ENCODE measurements at places on chromosomes 7 and 10. TPM values are rescaled to one million over a fixed set of nuclear protein-coding genes. Genes with fewer than 3 reads are reported as not detected.

OGDH gene
- 186 TPM for total RNA-seq

GIMAP2 gene
- 8.1 TPM for total RNA-seq

CFAP69 gene
- 7.2 TPM for total RNA-seq

PPP1R17 gene
- not detected for total RNA-seq

CC2D2B gene
- total RNA-seq, result 1.7 TPM

ANKRD1 gene
- not detected for total RNA-seq

EPHB6 gene
- total RNA-seq, result 8.7 TPM

FAM13C gene
- 4.2 TPM for total RNA-seq

- no peak for DNase-seq
These were observed 9.9 kb downstream of the STARD3NL start for GRCh38 chr7:38187794-38188440.

DNA sequence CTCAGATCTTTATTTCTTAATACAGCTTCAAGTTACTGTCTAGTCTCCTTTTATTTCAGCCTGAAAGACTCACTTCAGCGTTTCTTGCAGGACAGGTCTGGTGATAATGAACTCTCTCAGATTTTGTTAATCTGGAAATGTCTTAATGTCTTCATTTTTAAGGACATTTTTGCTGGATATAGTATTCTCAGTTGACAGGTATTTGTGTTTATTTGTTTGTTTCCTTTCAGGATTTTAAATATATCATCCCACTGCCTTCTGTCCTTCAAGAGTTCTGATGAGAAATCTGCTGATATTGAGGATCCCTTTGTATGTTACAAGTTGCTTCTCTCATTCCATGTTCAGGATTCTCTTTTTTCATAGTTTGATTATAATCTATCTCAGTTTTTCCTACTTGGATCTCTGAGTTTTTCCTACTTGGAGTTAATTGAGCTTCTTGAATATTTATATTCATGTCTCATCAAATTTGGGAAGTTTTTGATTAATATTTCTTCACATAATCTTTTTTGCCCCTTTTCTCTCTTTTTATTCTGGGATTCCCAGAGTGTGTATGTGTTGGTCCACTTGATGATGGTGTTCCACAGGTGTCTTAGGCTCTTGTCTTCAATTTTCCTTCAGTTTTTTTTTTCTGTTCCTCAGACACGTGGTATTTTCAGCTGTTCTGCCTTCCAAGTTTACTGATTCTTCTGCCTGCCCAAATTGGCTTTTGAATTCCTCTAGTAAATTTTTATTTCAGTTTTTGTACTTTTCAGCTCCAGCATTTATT is 49.9 kb downstream of the PTEN start:
- DNase-seq, result no peak

DNA sequence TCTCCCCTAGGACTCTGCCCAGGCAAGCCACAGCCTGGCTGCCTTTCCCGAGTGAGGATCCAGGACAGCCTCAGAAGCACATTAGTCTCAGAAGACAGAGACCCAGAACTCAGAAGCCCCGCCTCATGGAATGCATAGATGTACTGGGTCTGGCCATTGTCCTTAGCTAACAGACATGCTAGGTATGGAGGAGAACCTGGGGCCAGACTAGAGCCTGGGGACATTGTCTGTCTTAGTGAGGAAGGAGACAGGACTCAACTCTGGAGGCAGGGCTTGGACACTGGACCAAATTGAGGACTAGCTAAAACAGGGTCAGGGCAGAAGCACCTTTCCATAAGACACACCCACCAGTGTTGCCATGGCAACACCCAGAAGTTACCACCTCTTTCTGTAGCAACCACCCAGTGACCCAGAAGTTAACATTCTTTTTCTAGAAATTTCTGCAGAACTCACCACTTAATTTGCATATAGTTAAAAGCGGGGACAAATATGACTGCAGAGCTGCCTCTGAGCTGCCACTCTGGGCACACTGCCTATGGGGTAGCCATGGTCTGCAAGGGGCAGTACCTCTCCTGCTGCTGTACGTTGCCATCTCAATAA is 27.5 kb downstream of the TLX1 start:
- no peak for DNase-seq

- peak; percentile 32 for DNase-seq
These were observed 16.2 kb upstream of the PAX2 start for GRCh38 chr10:100728928-100729861.

- no peak for DNase-seq
These were observed 25.0 kb upstream of the CDH23 start for GRCh38 chr10:71371750-71372166.

- DNase-seq, result no peak
These were observed 714.9 kb downstream of the KCNMA1 start for GRCh38 chr10:76922666-76923065.
